Renal pelvis (tissue), 12 donors: ENCODE measurements at places on chromosomes 7 and 10. TPM values are rescaled to one million over a fixed set of nuclear protein-coding genes. Genes with fewer than 3 reads are reported as not detected.

Gene PNLIP
- not detected for polyA plus RNA-seq

Gene CRHR2
- polyA plus RNA-seq = 0.22 TPM

Gene CYP3A7
- polyA plus RNA-seq = 0.43 TPM

Gene MCM10
- 13.5 TPM for polyA plus RNA-seq
